CD4-positive, alpha-beta T cell (primary cell): ENCODE measurements at places on chromosomes 2 and 18.

DNA sequence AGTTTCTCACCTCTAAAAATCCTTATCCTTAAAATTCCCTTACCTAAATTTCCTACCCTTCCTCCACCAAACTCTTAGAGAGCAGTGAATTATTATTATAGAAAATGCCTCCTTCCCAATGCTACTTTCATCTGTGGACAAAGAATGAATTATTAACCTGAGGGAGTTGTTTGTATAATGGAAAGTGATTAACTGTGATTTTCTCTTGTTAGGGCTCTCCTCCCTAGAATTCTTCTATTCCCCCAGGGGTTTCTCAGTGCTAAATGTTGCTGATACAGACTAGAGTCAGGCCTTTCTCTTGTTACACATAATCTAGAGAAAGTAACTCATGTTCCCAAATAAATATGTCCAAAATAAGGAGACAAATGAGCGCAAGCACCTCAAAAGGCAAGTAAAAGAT lies 23.3 kb downstream of the EPB41L5 start:
- no peak for DNase-seq

GRCh38 chr18:55038162-55038561 lies 78.9 kb upstream of the CCDC68 start:
- no peak for DNase-seq

- no peak for DNase-seq
Observed at GRCh38 chr18:49677762-49678413, 116.0 kb downstream of the LIPG start.

- peak; percentile 31 for DNase-seq
Observed at GRCh38 chr2:143261986-143262385, 132.8 kb downstream of the ARHGAP15 start.

- no peak for DNase-seq
Observed at GRCh38 chr18:25464227-25464626, 112.3 kb upstream of the ZNF521 start.

DNA sequence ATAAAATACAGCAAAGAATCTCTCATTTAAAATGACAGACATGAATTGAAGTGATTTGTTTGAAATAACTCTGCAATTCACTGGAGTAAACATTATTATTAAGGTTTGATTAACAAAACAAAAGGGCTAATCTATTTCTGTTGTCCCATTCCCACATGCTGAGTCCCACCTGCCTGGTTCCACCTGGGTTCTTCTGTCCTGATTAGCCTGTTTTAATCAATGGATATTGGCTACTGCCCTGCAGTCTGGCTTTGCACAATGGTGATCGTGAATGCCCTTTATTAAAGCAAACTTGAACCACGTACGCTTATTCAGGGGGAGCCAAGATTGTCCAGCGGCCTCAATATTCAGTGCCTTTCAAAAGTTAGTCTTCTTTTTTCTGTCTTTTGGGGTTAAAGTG lies 72.8 kb upstream of the CDH19 start:
- DNase-seq = no peak

DNA sequence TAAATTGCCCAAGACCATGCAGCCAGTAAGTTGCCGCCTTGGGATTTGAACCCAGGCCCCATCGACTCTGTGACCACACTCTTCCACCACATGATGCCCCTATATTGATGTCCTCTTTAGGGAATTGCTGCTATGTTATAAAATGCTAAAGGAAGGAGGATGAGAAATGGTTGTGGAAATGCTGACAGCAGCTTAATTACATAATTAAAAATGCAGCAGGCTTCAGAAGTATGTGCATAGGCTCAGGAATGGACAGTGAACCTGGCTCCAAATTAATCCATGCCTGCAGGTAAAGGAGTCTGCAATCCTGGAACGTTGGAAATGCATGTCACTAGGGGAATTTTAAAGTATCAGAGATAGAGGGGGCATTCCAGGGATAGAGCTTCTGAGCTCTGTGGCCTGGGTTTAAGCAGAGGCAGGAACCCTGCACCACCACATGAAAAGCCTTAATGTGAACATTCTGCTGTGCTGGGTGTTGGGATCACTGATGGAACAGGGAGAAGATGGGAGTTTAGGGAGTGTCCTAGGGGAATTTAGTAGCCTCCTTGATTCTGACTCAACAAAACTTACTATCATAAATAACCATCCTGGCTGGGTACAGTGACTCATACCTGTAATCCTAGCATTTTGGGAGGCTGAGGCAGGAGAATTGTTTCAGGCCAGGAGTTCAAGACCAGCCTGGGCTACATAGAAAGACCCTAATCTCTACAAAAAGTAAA lies 76.1 kb upstream of the CCDC85A start:
- DNase-seq = no peak

- DNase-seq = no peak
Observed at GRCh38 chr2:44844651-44845270, 96.7 kb upstream of the SIX3 start.
